Panc1 (cell line): ENCODE measurements at places on chromosomes 3 and 15.
A peak's percentile ranks its signal among the peaks of the same experiment; 100 is the strongest.

GRCh38 chr3:167469381-167469780, 4.5 kb downstream of the SERPINI2 start:
- H3K36me3 ChIP-seq, result no peaks in the 10 kb centered on the region
- no peak overlapping the region for H3K27ac ChIP-seq
- no peaks in the 10 kb centered on the region for H3K27me3 ChIP-seq
- H3K4me1 ChIP-seq, result no peaks in the 10 kb centered on the region
- no peak for DNase-seq

GRCh38 chr3:194377708-194378107, 8.2 kb upstream of the LRRC15 start:
- H3K36me3 ChIP-seq, result no peaks in the 10 kb centered on the region
- no peak overlapping the region for H3K27ac ChIP-seq
- no peaks in the 10 kb centered on the region for H3K4me1 ChIP-seq
- DNase-seq, result no peak
- no peak overlapping the region for H3K4me3 ChIP-seq

GRCh38 chr3:46892285-46893145, 15.0 kb downstream of the PTH1R start:
- H3K27me3 ChIP-seq, result no peaks in the 10 kb centered on the region
- H3K27ac ChIP-seq, result no peak overlapping the region
- H3K4me3 ChIP-seq, result peak overlapping the region; percentile 41
- H3K36me3 ChIP-seq, result no peaks in the 10 kb centered on the region
- H3K4me1 ChIP-seq, result peaks cover 3% of the 10 kb centered on the region; the same call in 1 of the 2 replicates

GRCh38 chr3:51547274-51547673, 8.8 kb downstream of the RAD54L2 start:
- no peaks in the 10 kb centered on the region for H3K36me3 ChIP-seq
- no peak overlapping the region for H3K27ac ChIP-seq
- no peaks in the 10 kb centered on the region for H3K27me3 ChIP-seq
- H3K4me3 ChIP-seq, result no peak overlapping the region
- no peak for DNase-seq

DNA sequence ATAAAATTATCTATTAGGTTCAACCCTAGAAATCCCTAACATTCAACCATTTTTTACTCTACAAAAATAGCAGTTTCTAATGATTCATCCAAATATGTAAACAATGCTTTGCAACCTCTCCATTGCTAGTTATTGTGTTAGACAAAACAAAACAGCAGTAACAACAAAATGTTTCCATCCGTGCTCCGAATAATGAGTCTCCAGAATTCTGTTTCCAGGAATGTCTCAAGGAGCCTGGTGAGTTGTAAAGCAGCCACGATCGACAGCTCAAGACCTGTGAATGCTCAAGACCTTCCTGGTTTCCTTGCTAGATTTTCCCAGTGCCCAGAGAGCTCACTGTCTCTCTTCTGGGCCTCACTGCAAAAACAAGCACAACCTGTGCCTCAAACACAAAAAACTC, 49.9 kb downstream of the CHRD start:
- H3K27me3 ChIP-seq, result no peaks in the 10 kb centered on the region
- H3K36me3 ChIP-seq, result no peaks in the 10 kb centered on the region
- no peaks in the 10 kb centered on the region for H3K4me1 ChIP-seq
- DNase-seq, result no peak

GRCh38 chr3:121295979-121296378, 249.8 kb downstream of the POLQ start:
- no peaks in the 10 kb centered on the region for H3K36me3 ChIP-seq
- no peak overlapping the region for H3K4me3 ChIP-seq
- no peak for DNase-seq
- no peaks in the 10 kb centered on the region for H3K4me1 ChIP-seq

DNA sequence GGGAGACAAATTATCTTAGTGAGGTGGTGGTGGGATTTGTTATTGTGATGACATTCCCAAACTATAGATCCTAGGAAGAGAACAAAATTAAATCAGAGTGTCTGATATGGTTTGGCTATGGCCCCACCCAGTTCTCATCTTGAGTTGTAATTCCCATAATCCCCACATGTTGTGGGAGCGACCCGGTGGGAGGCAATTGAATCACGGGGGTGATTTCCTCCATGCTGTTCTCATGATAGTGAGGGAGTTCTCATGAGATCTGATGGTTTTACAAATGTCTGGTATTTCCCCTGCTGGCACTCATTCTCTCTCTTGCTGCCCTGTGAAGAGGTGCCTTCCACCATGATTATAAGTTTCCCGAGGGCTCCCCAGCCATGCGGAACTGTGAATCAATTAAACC, 62.0 kb downstream of the RPL22L1 start:
- no peaks in the 10 kb centered on the region for H3K27me3 ChIP-seq
- H3K4me3 ChIP-seq, result no peak overlapping the region
- peaks cover 11% of the 10 kb centered on the region; the same call in 1 of the 2 replicates for H3K4me1 ChIP-seq
- DNase-seq, result no peak
- no peak overlapping the region; the same call in 1 of the 2 replicates for H3K27ac ChIP-seq
- H3K36me3 ChIP-seq, result no peaks in the 10 kb centered on the region

DNA sequence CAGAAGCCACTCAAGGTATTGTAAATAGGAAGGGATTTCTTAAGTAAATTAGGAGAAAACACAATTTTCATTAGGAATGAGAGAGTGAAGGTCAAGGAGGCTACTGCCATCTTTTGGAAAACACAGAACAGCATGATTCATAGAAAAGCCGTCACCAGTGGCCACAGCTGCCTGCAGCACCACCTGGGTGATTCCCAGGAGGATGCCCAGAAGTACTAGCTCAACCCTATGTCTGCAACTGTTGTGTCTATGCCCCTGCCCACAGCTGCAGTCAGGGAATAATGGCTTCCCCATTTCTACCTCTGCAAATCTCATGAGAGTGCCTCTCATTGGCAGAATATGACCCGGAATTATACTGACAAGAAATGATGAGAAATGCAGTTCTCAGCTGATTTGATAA, 300.0 kb downstream of the IGSF11 start:
- H3K4me3 ChIP-seq, result no peak overlapping the region
- H3K27ac ChIP-seq, result no peak overlapping the region
- H3K27me3 ChIP-seq, result no peaks in the 10 kb centered on the region
- H3K36me3 ChIP-seq, result no peaks in the 10 kb centered on the region
- DNase-seq, result no peak
- H3K4me1 ChIP-seq, result no peaks in the 10 kb centered on the region

- DNase-seq, result no peak
- no peaks in the 10 kb centered on the region for H3K36me3 ChIP-seq
- no peak overlapping the region for H3K4me3 ChIP-seq
- no peaks in the 10 kb centered on the region for H3K27me3 ChIP-seq
- H3K27ac ChIP-seq, result no peak overlapping the region
Observed at GRCh38 chr15:40335938-40336743, 4.6 kb downstream of the CCDC9B start.

GRCh38 chr15:74244822-74245341, 8.8 kb downstream of the CCDC33 start:
- no peaks in the 10 kb centered on the region for H3K36me3 ChIP-seq
- DNase-seq, result no peak
- H3K4me1 ChIP-seq, result peaks cover 17% of the 10 kb centered on the region
- H3K27ac ChIP-seq, result no peak overlapping the region
- no peak overlapping the region for H3K4me3 ChIP-seq
- H3K27me3 ChIP-seq, result no peaks in the 10 kb centered on the region

DNA sequence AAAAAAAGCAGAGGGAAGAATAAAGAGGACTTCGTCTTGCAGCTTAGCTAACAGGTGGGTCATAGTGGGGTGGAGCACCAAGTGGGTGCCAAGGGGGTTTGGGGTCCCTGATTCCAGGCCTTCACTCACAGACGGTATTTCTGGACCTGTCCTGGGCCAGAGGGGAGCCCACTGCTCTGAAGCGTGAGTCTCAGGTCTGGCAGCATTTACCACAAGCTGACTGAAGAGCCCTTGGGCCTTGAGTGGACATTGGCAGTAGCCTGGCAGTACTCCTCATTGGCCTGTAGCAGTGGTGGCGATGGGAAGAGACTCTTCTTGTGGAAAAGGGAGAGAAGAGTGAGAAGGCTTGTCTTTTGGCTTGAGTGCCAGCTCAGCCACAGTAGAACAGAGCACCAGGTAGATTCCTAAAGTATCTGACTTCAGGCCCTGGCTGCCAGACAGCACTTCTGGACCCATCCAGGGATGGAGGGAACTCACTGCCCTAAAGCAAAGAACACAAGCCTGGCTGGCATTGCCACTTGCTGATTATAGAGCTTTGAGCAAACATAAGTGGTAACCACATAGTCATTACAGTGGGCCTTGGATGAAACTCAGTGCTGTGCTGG, 72.9 kb downstream of the GLDN start:
- no peak overlapping the region for H3K4me3 ChIP-seq
- no peaks in the 10 kb centered on the region for H3K27me3 ChIP-seq
- no peak overlapping the region for H3K27ac ChIP-seq
- H3K4me1 ChIP-seq, result no peaks in the 10 kb centered on the region

DNA sequence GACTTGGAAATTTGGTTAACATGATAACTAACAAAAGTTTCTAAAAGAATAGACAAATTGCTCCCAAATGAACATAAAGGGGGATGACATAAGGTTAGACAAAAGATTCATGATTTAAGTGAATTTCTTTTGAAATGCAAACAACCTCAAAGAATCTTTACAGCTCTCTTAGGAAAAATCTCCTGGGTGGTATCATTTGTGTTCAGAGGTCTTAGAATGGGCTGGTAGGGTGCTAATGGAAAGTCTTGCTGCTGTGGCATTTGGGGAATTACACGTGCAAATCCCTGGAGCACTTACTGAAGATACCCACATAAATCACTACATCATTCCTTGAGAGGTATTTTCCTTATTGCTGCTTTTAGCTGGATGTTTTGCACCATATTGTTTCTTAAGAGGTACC, 14.4 kb upstream of the ROBO2 start:
- no peaks in the 10 kb centered on the region for H3K36me3 ChIP-seq
- no peaks in the 10 kb centered on the region for H3K4me1 ChIP-seq
- DNase-seq, result no peak
- no peaks in the 10 kb centered on the region for H3K27me3 ChIP-seq
- no peak overlapping the region for H3K4me3 ChIP-seq

DNA sequence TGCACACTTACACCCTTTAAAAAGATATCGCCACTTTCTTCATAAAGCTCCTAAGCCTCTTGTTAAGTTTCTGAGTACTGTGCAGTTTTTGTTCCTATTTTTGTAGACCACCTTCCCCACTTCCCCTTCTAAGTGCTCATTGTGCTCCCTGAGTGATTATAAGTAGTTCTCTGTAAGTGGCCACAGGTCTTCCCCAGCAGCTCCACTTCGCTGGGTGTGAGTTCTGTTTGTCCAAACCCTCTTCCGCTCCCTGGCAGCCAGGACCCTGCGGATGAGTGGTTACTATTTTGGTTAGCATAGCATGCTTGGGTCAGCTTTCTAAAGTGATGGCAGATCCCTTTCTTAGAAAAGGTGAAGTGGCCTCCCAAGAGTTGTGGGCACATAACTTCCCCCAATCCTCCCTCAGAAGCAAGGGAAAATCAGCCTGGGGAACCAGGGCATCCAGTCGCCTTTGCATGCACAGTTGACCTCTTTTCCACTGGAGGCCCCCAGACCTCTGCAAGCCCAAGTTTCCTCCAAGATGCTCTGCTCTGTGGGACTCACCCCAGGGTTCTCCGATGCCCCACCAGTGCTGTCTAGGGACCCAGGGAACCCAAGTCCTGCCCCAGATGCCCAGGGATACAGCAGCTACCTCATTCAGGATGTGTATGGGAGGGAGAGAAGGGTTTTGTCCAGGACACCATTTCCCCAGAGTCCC, 69.6 kb downstream of the ATP10A start:
- no peak for DNase-seq
- no peaks in the 10 kb centered on the region for H3K4me1 ChIP-seq
- no peak overlapping the region for H3K27ac ChIP-seq
- H3K4me3 ChIP-seq, result no peak overlapping the region
- no peaks in the 10 kb centered on the region for H3K36me3 ChIP-seq

DNA sequence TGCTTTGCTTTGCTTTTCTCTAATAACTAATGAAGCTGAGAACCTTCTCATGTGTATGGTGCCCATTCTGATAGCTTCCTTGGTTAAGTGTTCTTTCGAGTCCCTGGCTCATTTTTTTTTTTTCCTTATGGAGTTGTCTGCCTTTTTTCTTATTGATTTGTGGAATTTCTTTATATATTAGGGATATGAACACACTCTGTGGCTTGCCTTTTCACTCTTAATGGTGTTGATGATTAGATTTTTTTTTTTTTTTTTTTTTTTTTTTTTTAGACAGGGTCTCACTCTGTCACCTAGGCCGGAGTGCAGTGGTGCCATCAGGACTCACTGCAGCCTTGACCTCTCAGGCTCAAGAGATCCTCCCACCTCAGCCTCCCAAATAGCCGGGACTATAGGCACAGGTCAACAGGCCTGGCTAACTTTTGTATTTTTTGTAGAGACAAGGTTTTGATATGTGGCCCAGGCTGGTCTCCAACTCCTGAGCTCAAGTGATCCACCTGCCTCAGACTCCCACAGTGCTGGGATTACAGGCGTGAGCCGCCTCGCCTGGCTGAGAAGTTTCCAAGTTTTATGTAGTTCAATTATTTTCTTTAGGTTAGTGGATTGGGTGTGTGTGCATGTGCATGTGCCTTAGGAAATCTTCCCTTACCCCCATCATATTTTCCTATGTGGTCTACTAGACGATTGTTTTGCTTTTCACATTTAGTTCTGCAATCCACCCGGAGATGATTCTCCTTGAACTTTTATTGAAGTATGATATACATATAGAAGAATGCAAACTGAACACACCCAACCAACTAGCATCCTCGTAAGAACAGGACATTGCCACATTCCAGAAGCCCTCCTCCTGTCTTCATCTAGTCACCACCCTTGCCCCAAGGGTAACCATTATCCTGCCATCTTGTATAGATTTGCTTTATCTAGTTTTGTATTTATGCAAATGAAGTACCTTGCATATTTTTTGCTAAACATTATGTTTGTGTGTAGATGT, 1.7 kb upstream of the SNRPA1 start:
- H3K27ac ChIP-seq, result peak overlapping the region; percentile 97
- DNase-seq, result no peak
- peaks cover 23% of the 10 kb centered on the region for H3K4me1 ChIP-seq
- H3K4me3 ChIP-seq, result no peak overlapping the region; the same call in 1 of the 2 replicates
- peaks cover 13% of the 10 kb centered on the region for H3K36me3 ChIP-seq
- H3K27me3 ChIP-seq, result no peaks in the 10 kb centered on the region

- H3K36me3 ChIP-seq, result no peaks in the 10 kb centered on the region
- H3K4me3 ChIP-seq, result no peak overlapping the region
- H3K4me1 ChIP-seq, result peaks cover 45% of the 10 kb centered on the region
- no peak for DNase-seq
- H3K27me3 ChIP-seq, result no peaks in the 10 kb centered on the region
- peak overlapping the region; percentile 71 for H3K27ac ChIP-seq
Observed at GRCh38 chr3:194072097-194072428, 63.9 kb upstream of the HES1 start.
